ENCODE measurements at places on chromosomes 16 and 17.

- no peak for DNase-seq
Measured at GRCh38 chr17:66296289-66296725, 6.1 kb upstream of the PRKCA start.

- no peak for DNase-seq
Measured at GRCh38 chr16:65079549-65079948, 42.3 kb downstream of the CDH11 start.

DNA sequence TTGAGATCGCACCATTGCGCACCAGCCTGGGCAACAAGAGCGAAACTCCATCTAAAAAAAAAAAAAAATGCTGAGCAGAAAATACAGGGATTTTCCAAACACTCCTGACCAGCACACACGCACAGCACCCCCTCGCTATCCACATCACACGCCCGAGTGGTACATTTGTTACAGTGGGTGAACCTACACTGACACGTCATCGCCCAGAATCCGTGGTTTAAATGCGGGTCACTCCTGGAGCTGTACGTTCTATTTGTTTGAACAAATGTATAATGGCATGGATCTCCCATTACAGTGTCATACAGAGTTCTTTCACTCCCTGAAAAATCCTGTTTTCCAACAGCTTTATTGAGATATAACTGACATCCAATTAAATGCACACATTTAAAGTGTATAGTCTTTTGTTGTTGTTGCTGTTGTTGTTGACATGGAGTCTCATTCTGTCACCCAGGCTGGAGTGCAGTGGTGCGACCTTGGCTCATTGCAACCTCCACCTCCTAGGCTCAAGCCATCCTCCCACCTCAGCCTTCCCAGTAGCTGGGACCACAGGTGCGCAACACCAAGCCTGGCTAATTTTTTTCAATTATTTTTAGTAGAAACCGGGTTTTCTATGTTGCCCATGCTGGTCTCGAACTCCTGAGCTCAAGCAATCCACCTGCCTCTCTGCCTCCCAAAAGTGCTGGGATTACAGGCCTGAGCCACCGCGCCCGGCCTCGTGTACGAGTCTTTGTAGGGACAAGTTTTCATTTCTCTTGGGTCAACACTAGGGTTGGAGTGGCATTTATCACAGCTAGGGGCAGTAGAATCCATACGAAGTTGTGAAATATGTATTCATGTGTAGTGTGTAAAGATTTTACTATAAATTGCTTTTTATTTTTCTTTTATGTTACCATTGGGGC lies 4.4 kb upstream of the CARHSP1 start:
- no peak for DNase-seq

DNA sequence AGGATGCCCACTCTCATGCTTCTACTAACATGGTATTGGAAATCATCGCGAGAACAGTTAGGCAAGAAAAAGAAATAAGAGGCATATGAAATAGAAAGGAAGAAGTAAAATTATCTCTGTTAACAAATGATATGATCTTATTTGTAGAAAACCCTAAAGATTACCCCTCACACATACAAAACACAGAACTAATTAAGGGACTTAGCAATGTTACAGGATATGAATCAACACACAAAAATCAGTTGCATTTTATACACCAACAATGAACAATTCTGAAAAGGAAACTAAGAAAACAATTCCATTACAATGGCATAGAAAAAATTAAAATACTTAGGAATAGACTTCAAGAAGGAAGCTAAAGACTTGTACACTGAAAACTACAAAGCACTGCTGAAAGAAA lies 2.7 kb upstream of the CAPNS2 start:
- no peak for DNase-seq

- DNase-seq: no peak
Measured at GRCh38 chr16:74661064-74661463, 5.6 kb downstream of the RFWD3 start.

DNA sequence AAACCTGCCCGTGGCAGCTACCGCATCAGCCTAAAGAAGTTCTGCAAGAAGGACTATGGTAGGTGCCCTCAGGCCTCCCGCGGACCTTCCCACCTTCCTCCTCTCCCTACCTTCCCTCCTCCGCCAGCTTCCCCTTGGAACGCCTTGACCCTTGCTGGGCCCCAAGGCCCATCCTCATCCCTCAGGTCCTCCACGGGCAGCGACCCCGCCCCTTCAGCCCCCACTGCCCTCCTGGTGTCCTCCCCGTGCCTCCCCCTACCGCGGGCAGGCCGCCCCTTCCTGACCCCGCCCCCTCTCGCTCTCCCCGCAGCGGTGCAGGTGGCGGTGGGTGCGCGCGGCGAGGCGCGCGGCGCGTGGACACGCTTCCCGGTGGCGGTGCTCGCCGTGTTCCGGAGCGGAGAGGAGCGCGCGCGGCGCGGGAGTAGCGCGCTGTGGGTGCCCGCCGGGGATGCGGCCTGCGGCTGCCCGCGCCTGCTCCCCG lies 1.4 kb upstream of the TBC1D24 start:
- DNase-seq: no peak

GRCh38 chr17:68457168-68457538 lies at the start of gene WIPI1:
Gene WIPI1, minus strand, starts transcription at chr17:68457496. Its CDS starts 75 bp downstream, at chr17:68457421.
- DNase-seq: no peak

DNA sequence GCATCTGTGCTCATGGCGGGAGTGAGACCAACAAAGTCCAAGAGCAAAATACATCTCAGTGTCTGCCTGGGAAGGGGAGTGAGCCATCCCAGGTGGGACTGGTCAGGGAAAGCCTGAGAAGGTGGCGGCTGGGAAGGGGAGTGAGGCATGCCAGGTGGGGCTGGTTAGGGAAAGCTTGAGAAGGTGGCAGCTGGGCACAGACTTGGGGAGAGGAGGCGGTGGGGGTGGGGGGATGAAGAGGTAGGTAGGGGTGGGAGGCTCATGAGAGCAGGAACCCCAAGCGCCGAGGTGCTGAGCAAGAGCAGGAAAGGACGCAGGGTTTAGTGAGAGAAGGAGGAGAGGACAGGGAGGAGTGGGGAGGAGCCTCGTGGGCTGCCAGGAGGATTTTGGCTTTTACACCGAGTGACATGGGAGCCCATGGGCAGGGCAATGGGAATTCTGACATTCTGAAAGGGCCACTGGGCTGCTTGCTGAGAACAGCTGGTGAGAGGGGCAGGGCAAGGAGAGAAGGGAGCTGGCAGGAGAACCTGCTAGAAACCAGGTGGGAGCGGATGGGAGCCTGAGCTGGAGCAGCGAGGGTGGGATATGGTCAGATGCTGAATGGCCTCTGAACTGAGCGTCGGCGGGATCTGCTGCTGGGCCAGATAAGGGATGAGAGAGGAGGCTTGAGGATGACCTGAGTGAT lies 256.1 kb upstream of the RPL38 start:
- no peak for DNase-seq

DNA sequence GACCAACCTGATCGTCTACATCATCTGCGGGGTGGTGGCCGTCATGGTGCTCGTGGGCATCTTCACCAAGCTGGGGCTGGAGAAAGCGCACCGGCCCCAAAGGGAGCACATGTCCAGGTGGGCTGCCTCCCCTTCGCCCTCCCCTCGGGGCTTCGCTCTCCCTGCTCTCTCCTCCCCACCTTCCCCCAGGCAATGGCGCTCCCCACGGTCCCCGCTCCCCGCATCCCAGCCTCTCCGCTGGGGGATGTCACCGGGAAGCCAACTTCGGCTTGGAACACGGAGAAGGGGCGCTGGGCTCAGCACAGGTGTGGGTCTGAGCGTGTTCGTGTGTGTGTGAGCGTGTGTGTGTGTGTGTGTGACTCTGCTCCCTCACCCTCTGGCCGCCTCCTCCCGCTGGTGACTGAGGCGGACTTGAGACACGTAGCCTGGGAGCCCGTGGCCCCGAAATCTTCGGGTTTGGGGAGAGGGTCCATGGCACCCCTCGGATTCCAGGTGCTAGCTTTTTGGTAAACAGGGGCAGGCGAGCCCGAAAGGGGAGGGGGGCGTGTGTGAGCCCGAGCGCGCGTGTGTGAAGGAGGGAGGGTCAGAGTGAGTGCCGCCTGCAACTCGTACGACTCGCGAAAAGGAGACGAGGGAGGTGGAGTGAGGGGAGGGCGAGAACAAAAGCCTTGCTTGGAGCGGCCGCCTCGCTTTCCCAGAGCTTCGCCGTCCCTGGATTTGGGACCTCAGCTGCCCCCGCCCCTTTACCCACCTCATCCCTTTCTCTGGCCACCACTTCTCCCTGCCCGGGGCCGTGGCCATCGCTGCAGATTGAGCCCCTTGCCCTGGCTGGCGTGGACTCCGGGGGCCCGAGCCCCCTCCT lies 1.3 kb downstream of the SHISA9 start:
- no peak for DNase-seq

- DNase-seq: no peak
Measured at GRCh38 chr17:48282303-48282702, 147.7 kb downstream of the SKAP1 start.

DNA sequence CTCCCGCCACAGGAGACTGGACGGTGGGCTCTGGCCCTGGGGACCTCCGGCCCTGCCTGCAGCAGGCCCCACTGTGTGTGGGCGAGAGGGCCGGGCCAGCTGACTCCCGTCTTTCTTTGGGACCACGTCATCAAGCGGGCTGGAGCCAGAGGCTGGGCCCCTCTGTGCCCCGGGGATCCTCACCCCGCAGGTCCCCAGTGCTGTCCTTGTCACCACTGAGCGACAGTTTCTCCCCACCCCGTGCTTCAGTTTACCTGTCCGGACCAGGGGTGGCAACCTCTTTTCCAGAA lies 181.9 kb upstream of the ZNF469 start:
- no peak for DNase-seq

GRCh38 chr16:78931678-78932077 lies 668.9 kb downstream of the MAF start:
- DNase-seq: no peak

DNA sequence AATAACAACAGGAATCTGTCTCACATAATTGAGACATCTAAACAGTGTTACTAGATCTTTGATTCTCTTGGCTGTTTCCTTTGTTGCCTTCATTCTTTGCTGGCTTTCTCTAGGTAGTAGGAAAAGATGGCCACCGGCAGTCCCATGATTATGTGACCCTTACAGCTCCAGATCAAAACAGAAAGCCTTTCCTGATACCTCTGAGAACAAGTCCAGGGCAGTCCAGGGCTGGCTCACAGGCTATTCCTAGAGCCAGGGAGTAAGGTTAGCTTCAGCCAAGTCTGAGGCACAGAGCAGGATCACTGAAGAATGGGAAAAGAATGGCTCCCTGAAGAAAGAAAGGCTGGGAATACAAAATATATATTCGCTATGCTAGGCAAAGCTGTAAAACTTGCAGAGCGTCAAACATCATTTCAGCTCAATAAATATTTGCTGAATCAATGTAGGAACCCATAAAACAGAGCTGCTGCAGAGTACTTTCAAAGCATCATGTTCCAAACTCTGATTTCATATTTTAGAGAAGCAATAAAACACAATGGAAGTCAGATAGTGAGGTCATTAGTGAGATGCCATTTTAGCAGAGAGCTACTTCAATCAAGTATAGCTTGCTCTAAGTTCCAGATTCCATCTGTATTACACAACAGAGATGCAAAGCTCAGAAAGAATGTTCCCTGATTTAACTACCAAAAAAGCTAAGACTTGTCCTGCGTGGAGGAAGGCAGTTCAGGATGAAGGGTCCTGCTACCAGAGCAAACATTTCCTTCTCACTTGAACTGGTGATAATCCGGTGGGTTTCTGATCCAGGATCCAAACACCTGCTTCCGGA lies 23.4 kb downstream of the ADAT1 start:
- DNase-seq: no peak

GRCh38 chr16:88569614-88569984 lies 604 bp upstream of the ZC3H18 start:
- DNase-seq: no peak

DNA sequence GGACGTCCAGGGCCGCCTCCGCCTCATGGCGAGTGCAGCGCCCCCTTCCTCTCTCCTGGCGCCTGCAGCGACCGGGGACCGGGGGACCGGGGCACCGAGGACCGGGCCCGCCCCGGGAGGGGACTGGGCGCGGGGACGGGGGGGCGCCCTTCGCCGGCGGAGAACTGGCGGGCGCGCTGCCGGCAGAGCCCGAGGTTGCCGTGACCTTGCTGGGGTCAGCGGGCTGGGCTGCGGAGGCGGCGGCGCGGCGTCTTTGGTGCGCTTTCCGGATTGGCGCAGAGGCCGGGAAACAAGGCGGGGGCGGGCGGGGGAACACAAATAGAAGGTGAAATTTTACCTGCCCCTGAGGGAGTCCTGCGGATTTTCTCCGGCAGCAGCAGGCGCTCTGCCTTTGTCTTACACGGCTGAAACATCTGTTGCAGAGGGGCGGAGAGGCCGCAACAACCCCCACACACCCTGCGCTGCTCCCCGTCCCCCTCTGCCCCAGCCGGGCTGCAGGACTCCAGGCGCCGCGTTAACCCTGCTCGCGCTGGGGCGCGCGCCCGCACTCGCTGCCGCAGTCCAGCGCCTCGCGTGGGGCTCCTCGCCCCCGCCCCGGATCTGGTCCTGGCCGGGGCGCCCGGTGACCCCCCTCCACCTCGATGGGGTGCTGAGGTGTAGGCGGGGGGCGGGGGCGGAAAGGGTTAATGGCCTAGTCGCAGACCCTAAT lies 53.5 kb downstream of the SREBF1 start:
- DNase-seq: peak; percentile 63

- DNase-seq: peak; percentile 36
Measured at GRCh38 chr16:2152695-2153506, 2.7 kb upstream of the TRAF7 start.

- no peak for DNase-seq
Measured at GRCh38 chr17:45291171-45291805, 25.5 kb downstream of the MAP3K14 start.

DNA sequence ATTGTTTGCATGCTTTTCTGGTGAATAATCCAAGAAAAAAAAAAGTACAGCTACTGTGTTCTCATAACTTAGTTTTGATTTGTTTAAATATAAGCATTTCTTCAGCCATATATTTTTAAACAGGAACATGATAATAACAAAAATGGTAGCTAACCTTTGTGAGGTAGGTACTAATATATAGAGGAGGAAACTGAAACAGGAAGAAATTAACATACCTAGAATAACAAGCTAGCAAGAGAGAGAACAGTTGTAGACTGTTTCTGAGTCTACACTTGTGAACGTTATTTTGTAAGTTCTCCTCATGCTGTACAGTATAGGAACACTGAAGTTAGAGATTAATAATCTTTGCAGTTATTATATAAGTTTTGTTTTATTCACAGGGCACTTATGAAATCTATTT lies 49.3 kb downstream of the NSRP1 start:
- DNase-seq: no peak

DNA sequence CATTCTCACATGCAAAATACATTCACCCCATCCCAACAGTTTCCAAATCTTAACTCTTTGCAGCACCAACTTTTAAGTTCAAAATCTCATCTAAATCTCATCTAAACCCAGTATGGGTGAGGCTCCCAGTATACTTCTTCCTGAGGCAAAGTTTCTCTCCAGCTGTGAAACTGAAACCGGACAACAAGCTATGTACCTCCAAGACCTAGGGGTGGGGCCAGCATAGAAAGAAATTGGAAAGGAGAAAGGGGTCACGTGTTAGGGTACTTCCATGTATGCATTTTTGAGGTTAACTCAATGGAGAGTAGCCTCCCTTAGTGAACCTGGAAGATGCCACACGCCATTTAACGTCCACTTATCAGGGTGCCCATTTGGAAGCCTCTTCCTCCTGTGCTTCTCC lies 23.9 kb upstream of the LRRC75A start:
- no peak for DNase-seq

GRCh38 chr16:35188288-35189155 lies 1729.1 kb downstream of the TP53TG3F start:
- DNase-seq: no peak

All from naive thymus-derived CD4-positive, alpha-beta T cell (primary cell).